ENCODE measurements at places on chromosomes 5 and 9. TPM values are rescaled to one million over a fixed set of nuclear protein-coding genes. Genes with fewer than 3 reads are reported as not detected.

PPP2CA gene
- total RNA-seq: 137 TPM

CKMT2 gene
- total RNA-seq: 2.3 TPM

- no peak for DNase-seq
These were observed 47.8 kb downstream of the PDE4D start for GRCh38 chr5:59845730-59846129.

- no peak for DNase-seq
These were observed 416.6 kb downstream of the ARHGEF28 start for GRCh38 chr5:74042559-74042958.

IRF1 gene
- 35.6 TPM for total RNA-seq

GRCh38 chr5:141369994-141370848, at the start of gene PCDHGB3:
TSS of gene PCDHGB3 (plus strand) at chr5:141370242. CDS start at chr5:141370395, 153 bp downstream.
- no peak for DNase-seq

- peak; percentile 53 for DNase-seq
These were observed 335.3 kb downstream of the DIRAS2 start for GRCh38 chr9:90307167-90307833.

DNA sequence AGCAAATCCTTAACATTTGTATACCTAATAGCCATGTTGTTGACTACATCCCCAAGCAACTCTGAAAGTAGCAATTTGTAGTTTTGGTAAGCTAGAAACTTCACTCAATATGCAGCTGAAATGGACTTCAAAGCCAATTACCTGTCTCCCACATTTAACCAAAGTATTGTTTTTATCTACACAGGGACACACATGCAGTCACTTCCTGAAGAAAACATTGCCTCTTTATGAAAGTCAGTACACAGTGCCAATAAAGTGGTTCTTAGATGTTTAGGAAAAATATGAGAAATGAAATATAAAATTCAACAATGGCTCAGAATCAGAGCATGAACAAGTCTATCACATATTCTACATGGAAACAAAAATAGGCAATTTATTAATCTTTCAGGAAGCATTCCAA, 49.2 kb downstream of the OXCT1 start:
- no peak for DNase-seq

DNA sequence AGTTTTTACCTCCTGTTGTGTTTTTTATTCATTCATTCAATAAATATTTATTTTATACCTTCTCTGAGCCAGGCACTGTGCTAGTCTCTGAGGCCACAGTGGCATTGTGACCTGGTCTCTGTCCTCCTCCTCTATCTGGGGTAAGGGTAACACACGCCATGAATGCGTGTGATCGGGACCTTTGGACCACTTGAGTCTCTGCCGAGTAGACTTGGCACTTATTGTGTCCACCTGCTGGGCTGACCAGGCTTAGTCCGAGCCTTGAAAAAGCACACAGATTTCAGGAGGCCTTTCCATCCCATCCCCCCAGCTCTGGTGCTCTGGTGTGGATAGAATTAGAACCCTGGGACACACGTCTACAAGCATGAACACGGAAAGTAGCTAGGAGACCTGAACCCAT, 58.7 kb downstream of the ERGIC1 start:
- DNase-seq: no peak

DPYSL3 gene
- 165 TPM for total RNA-seq

MARCHF11 gene
- total RNA-seq: not detected

C5orf52 gene
- total RNA-seq: not detected

CCL21 gene
- not detected for total RNA-seq

- DNase-seq: peak; percentile 49
These were observed 191.6 kb upstream of the MSX2 start for GRCh38 chr5:174532455-174533453.

- DNase-seq: no peak
These were observed 56.9 kb downstream of the HOMER1 start for GRCh38 chr5:79456890-79457583.

DNA sequence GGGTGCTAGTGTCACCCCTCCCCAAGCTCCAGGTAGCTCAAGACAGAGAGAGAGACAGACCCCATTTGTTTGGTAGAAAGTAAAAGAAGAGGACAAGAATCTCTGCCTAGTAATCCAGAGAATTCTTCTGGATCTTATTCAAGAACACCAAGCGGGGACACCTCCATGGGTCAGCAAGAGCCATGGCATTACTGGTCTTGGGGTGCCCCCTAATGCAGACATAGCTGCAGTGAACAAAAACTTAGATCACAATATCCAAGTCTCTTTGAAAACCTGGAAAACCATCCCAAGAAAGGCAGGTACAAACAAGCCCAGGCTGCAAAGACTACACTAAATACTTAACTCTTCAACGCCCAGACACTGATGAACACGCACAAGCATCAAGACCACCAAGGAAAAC, 29.9 kb upstream of the PDE4D start:
- no peak for DNase-seq

DNA sequence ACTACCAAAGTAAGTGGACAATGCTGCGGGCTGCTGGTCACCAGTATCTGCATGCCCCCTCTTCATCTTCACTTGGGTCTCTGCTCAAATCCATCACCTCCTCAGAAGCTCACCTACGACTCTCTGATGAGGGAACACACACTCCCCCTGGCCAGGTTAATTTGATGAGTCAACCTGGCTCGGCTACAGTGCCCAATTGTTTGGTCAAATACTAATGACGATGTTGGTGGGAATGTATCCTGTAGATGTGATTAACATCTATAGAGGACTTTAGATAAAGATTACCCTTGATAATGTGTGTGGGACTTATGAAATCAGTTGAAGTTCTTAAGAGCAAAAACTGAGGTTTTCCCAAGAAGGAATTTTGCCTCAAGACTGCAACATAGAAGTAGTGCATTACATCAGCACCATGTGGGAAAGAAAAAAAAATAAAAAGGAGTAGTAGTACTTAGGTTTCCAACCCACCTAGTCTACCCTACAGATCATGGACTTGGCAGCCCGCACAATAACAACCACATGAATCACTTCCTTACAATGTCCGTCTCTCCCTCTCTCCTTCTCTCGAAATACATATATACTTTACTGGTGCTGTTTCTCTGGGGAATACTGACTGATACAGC, 467.3 kb downstream of the DNAH5 start:
- DNase-seq: no peak

GRCh38 chr5:143350751-143351602, 52.5 kb downstream of the NR3C1 start:
- no peak for DNase-seq

- DNase-seq: no peak
These were observed 161.5 kb downstream of the FBN2 start for GRCh38 chr5:128376577-128376976.

PCDHGC5 gene
- total RNA-seq: 2.6 TPM

DNA sequence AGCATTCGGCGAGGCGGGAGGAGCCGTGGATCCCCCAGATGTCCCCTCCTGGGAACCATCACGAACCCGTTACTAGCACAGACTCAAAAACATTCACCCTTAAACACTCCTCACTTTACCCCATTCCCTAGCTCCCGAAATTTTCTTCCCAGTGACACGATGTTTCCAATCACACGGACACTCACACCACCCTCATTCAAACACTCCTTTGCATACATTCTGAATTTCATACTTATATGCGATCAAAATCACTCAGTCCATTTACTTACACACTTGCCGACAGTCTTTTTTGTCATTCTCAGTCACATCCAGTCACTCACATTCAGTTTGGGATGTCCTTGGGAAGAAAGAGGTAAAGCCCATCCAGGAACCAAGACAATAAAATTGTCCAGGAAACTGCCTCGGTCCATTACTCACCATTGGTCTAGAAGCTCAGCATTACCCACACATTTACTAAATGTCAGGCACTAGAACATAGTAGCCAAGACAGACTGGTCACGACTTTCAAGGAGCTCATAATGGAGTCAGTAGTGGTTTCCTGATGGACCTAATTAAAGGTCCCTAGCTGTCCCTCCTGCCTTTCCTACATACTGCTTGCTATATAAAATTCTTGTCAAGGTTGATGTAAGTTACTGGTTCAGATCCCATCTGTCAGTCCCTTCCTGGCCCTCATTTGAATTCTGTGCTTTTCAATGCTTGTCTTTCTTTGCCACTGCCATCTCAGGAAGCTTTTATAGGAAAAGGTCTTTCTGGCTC, 574 bp downstream of the SLC35A4 start:
- DNase-seq: no peak

PCDHGB3 gene
- 0.64 TPM for total RNA-seq

- DNase-seq: no peak
These were observed 23.6 kb downstream of the COL27A1 start for GRCh38 chr9:114178756-114179450.

GRCh38 chr5:465591-466403, 22.8 kb downstream of the EXOC3 start:
- no peak for DNase-seq

DNA sequence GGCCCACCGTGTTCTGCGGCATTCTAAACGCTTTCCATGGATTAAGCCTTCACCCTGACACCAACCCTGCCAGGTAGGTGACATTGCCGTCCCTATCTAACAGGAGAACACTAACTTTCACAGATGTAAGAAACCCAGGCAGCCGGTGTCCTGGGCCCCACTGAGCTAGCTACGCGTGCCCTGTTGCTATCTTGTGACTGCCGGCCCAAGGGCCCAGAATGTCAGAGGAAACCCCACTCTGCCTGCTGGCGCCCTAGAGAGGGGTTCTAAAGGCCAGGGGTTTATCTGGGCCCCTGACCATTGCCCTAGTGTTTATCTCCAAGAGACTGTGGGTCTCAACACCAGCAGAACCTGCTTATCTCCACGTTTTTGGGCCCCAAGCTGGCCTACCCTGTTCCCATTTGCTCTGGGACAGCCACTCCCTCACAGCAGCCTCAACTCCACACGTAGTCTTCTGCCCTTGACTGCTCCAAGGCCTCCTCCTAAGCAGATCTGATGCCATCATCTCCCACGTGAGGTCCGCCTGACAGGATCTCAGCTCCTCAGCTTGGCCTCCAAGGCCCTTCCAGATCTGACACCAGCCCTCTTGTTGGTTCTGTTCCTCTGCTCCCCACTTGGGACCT, 18.1 kb upstream of the ZBTB34 start:
- DNase-seq: peak; percentile 19

- DNase-seq: no peak
These were observed 5.0 kb downstream of the DPP7 start for GRCh38 chr9:137109250-137110146.

- no peak for DNase-seq
These were observed 80.3 kb downstream of the OSMR start for GRCh38 chr5:38926121-38926520.

DNA sequence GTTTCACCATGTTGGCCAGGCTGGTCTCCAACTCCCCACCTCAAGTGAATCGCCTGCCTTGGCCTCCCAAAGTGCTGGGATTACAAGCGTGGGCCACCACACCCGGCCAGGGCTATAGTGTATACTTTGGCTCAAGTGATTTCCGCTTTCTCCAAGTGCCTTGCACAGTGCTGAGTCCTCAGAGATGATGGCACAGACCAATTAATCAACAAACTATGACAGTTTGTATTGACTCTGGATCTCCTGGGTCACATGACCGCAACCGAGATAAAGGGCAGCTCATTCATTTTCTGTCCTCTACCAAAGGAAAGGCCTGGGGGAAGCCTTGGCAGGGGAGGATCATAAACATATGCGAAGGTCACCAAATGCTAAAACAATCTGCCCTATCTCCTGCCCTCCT, 11.4 kb upstream of the LARP1 start:
- DNase-seq: no peak

DNA sequence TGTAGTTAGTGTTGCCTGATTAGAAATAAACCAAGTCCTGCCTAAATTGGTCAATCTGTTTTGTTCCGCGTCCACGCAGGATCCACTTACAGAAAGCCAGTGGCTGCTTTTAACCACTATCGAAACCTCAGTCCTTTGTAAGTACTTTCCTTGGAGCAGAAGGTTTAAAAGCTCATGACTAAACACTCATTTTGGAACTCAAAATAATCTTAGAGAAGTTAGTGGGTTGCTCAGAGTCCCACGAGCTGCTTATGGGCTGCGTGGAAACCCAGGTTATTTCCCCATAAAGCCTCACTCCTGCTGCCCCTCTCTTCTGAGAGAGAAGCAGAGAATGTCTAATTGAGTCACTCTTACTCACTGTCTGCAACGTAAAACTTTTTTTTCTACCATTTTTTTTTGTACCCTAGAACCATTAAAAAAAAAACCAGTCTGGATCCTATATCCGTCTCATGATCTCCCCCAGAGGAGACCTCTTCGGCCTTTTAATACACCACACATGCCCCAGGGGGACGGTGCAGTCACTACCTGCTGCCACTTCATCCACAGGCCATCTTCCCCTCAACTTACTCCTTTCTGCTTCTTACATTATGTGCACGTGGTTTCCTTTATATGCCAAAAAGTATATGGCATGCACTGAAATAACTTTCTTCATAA, 7.6 kb downstream of the BASP1 start:
- no peak for DNase-seq

NEUROG1 gene
- total RNA-seq: not detected

GRCh38 chr5:121707178-121707577, 144.5 kb upstream of the FTMT start:
- DNase-seq: no peak

LRRC19 gene
- total RNA-seq: not detected

- no peak for DNase-seq
These were observed 118.7 kb downstream of the ZNF462 start for GRCh38 chr9:106981396-106982287.

- DNase-seq: no peak
These were observed 6.2 kb downstream of the GZMK start for GRCh38 chr5:55030220-55030619.

SPINK13 gene
- total RNA-seq: not detected

- no peak for DNase-seq
These were observed 522.3 kb upstream of the ST8SIA4 start for GRCh38 chr5:101425339-101425859.

DNA sequence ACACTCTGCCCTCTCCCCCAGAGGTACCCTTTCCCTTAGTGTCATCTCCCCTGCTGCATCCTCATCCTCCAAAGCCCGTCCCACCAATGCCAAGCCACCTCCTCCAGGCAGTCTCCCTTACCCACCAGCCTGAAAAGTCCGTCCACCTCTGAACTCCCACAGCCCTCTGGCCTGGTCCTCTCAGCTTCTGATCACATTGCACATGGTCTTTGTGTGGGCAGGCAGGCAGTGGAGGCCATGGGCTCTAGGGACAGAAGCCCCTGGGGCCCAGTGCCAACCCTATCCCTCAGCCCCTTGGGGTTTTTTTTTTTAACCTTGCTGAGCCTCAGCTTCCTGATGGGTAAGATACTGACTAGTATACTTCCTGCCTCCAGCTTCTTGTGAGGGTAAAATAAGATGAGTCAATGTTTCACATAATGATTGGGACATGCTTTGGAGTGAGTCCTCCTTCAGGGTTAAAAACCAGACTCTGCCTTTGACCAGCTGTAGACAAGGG, 19.4 kb downstream of the CSF1R start:
- DNase-seq: no peak

- no peak for DNase-seq
These were observed 2.7 kb downstream of the KIF3A start for GRCh38 chr5:132734687-132735086.

CYLC2 gene
- not detected for total RNA-seq

GOLM1 gene
- 106 TPM for total RNA-seq

SREK1IP1 gene
- 23.4 TPM for total RNA-seq
